Stimulated activated CD8-positive, alpha-beta memory T cell treated with anti-CD3 and anti-CD28 coated beads, Interleukin-4, amount 100 ng/mL, for 4 hours (primary cell): ENCODE measurements at places on chromosomes 11 and 22.

GRCh38 chr11:93715797-93716396 is 25.4 kb downstream of the TAF1D start:
- no peak for DNase-seq

- DNase-seq = no peak
These were observed 16.9 kb downstream of the CLMP start for GRCh38 chr11:123178186-123178585.

GRCh38 chr11:74138021-74138420 is 32.8 kb downstream of the C2CD3 start:
- DNase-seq = no peak

DNA sequence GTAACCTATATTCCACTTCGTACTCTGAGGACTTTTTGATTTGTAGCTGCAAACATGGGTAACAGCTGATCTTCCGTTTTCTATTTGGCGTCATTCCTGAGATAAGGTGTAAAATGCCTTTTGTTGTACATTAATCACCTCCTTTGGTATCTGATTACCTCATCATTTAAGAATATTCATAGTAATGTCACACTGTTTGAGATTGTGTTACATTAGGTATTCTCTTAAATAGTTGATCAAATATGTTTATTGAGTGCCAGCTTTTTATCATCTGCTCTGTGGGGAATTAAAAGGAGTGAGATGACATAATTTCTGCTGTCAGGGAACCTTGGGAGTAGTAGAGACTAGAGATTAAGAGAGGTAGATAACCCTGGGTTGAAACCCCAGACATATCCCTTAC is 5.9 kb downstream of the NCAM1 start:
- no peak for DNase-seq

- DNase-seq = no peak
These were observed 174.1 kb downstream of the INSC start for GRCh38 chr11:15288863-15289262.

DNA sequence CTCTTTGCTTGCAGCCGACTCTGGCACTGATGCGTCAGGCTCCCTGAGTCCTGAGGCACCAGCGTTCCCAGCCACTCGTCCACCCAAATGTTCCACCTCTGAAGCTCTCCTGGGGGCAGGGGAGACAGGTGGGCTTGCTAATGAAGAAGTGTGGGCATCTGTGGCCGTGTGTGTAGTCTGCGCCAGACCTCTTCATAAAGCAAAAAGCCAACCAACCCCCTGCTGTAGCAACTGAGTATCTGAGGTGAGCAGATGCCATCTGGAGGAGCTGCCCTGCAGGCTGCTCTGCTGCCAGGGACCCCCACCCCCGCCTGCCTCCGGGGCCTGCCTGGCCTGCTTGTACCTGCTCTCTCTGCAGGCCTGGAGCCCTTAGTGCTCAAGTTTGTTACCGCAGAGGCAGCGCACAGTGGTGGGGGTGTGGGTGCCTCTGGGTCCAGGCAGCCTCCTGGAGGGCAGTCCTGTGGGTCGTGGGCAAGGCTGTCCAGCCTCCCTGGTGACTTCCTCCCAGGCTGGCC is 272.5 kb downstream of the TBC1D22A start:
- DNase-seq = no peak

DNA sequence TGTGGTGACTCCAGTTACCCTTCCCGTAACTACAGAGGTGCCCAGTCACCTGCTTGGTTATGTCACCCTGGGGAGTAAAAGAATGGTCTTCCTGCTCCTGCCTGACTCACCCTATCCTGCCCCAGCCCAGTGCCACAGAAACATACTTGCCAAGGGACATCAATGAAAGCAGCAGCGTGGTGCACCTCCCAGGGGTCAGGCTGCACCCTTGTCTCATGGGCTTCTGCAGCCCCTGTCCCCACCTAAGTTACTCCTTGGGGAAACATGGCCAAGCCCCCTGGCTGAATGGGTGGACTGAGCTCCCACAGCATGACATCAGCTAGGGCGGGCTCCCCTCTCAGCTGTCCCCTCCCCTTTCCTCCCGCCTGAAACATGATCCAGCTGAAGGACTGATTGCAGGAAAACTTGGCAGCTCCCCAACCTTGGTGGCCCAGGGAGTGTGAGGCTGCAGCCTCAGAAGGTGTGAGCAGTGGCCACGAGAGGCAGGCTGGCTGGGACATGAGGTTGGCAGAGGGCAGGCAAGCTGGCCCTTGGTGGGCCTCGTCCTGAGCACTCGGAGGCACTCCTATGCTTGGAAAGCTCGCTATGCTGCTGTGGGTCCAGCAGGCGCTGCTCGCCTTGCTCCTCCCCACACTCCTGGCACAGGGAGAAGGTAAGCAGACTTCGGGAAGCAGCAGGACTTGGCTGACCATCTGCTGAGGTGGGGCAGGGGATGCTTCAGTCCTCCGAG is at the start of gene HTR3A:
TSS of gene HTR3A (plus strand) at position 368 of the 730 bp plus-strand sequence. CDS start at position 586, 218 bp downstream.
- no peak for DNase-seq

- DNase-seq = no peak
These were observed 13.6 kb upstream of the ZNRF3 start for GRCh38 chr22:28869736-28870135.

GRCh38 chr11:36693139-36693843 is 95.3 kb upstream of the RAG2 start:
- no peak for DNase-seq

- peak; percentile 72 for DNase-seq
These were observed at the start of gene MPZL3 for GRCh38 chr11:118251858-118252652. MPZL3 (minus strand) TSS chr11:118252365; CDS start chr11:118252294, 71 bp downstream.

- peak; percentile 54 for DNase-seq
These were observed at the start of gene MCAT for GRCh38 chr22:43142880-43143562. MCAT (minus strand) TSS chr22:43143398; CDS start chr22:43143348, 50 bp downstream.

DNA sequence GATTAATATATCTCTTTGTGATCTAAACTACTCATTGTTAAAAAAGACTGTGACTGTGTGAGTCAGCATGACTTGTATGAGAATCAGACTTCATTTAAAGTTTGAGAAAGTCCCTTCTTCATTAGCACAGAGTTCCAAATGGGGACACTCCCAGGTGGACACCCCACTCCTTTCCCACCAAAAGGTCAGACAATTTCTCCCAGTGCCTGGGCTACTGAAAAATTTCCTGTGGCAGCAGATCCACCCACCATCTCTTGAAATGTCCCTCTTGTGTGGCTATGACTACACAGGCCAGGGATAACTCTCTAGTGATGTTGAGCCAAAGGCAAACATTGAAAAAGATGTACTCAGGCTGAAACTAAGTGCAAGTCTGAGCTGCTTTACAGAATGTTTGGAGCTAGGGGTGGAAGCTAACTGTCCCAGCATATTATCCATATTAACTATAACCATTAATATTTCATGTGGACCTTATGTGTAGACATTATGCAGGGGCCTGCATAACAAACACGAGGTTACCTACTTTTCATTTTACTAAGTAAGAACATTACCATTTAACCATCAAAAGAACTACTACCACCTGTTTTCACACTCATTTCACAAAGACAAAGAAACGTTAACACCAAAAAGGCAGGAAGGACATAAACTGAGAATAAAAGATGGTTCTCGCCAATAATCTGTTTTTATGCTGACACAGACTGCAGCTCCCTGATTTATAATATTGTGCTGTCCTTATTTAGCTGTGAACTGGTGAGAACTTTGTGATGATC is 44.8 kb downstream of the MMP20 start:
- no peak for DNase-seq

GRCh38 chr11:62680825-62681240 is 2.0 kb upstream of the UBXN1 start:
- DNase-seq = no peak

DNA sequence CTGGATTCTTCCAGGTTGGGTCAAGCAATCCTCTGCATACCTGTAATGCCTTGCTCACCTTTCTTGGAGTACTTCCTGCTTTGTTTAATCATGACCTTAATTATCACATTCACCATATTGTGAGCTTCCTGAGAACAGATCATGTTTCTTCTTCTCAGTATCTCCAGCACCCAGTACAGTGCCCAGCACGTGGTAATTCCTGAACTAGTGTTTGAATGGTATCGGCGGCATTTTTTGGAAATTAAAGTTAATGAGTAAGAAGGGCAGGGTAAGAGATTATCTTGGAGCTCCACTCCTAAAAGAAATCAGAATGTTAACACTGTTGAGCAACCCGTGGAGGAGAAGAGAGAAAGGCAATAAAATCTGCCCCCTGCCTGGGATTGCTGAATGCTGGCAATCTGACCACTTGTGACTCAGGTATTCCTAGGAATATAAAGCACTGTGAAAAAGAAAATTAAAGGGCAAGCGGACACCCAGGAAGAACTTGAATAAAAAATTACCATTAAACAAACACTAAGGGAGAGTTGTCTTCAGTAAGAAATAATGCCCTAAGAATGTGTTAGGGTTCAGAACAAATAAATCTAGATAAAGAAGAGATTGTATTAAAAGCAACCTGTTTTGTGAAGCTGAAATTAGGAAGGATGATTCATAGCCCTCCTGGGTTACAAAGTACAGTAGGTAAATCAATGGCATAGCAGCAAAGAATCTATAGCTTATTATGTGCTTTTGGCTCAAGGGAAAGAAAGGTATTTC is 92.9 kb downstream of the PDHX start:
- no peak for DNase-seq

- no peak for DNase-seq
These were observed 23.1 kb downstream of the PRDM11 start for GRCh38 chr11:45169310-45170072.

DNA sequence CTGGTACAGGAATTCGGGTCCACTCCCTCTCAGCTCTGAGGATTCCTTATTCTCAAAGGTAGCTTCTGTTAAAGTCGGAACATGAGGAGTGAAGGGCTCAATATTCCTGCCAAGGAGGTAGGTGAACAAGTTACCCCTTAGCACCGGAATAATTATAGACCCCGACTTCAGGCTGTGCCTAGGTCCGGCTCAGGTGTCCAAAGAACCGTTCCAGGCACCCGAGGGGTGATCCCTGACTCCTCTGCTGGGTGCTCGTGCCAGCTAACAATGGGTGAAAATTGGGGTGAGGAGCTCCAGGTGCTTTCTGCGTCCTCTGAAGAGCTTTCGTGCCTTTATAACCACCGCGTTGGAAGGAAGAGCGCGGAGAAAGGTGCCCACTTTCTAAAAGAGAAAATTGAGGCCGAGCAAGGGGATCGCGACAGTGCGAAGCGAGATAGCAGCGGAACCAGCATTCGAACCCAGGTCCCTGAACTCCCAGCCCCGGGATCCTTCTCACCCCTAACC is 393 bp downstream of the CYB561A3 start:
- no peak for DNase-seq

GRCh38 chr11:115616971-115617370 is 112.8 kb upstream of the CADM1 start:
- DNase-seq = no peak

DNA sequence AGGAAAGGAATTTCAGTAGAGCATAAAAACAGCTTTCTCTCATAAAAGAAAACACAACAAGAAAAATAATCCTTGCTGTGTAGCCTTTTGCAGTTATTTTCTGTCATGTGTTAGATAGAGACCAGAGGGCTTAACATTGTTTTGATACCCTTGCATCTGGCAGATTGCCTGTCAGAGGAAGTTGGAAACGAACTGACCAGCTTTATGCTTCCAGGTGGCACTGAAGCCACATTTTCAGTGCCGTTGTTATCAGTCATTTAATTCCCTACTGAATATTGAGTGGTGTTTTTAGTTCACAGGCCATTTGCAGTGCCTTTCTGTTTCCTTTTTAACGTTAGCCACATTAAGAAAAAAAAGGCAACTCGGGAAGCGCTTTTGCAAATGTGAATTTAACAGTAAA is 21.5 kb upstream of the RAG2 start:
- no peak for DNase-seq

- no peak for DNase-seq
These were observed 81.7 kb downstream of the MPPED2 start for GRCh38 chr11:30504468-30504867.

DNA sequence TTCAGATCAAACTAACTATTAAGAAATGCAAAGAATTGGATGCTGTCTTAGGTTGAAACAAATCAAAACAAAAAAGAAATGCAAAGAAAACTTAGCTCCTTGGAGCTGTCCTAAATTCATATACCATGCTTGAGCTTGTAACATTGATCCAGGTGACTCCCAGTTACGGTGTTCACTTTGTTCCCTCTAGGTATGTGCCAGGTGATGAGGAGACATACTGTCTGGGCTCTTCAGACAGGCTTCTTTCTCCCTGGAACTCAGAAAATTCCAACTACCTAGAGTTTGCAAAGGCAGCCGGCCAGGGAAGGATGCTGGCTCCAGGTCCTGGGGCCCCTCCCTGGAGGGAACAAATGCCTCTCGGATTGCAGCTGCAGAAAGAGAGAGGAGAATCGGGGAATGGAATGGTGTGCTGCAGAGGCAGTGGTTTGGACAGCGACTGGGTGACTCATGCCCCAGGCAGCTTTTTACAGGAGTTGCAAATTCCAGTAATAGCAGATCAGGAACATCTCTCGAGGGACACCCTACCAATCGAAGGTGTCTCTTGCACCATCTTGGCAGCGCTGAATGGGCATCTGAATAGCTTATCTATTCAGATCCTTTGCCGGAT is 12.3 kb upstream of the ASPHD2 start:
- DNase-seq = no peak

DNA sequence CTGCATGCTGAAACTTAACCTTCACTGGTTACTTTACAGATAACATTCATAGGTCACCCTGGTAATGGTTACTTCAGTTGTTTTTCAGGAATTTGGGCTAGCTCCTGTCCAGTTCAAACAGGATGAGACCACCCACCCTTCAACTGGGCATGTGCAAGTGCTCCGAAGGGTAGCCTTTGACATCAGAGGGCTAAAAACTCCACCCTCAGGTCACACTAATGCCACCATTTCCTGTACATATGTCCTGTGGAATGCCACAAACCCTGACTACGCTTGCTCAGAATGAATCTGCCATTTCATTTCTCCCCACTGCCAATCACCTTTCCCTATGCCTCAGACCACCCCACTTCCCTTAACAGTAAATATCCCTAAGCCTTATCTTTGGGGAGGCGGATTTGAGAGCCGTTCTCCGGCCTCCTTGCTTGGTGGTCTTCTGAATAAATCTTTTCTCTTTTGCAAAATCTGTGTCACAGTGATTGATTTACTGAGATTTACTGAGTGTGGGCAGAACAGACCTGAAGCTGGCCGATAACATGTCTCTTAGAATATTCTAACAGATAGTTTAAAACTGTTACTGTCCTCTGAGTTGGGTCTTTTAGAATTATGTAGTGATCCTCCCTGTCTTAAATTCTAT is 25.4 kb upstream of the FXYD2 start:
- no peak for DNase-seq

GRCh38 chr11:133719532-133720235 is 125.6 kb downstream of the SPATA19 start:
- DNase-seq = no peak

DNA sequence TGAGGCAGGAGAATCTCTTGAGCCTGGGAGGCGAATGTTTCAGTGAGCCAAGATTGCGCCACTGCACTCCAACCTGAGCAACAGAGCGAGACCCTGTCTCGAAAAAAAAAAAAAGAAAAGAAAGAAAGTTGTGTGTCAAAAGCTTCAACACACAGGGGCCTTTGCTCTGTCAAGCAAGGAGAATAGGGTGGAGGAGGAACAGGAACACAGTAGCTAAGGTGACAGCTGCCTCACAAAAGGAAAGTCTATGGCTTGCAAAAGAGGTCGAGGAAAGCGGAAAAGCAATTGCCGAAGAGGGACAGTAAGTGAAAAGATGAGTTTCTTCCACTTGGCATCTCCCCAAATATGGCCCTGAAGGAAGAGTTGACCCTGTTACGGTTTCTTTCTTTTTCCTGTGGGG is 26.5 kb upstream of the TMA7B start:
- DNase-seq = no peak

- no peak for DNase-seq
These were observed 333.9 kb upstream of the KIRREL3 start for GRCh38 chr11:127334466-127334865.
